ENCODE measurements at places on chromosomes 11 and 22. TPM values are rescaled to one million over a fixed set of nuclear protein-coding genes. Genes with fewer than 3 reads are reported as not detected.
A peak's percentile ranks its signal among the peaks of the same experiment; 100 is the strongest.

CCDC81 gene
- polyA plus RNA-seq: 1.1 TPM

POU2AF3 gene
- 0.51 TPM for polyA plus RNA-seq

KIAA1671 gene
- 0.04 TPM for polyA plus RNA-seq

GRCh38 chr11:22161489-22161888 is 31.4 kb upstream of the ANO5 start:
- no peaks in the 10 kb centered on the region for H3K36me3 ChIP-seq
- H3K27me3 ChIP-seq: no peaks in the 10 kb centered on the region
- H3K4me3 ChIP-seq: no peak overlapping the region
- DNase-seq: no peak

GRCh38 chr22:50498322-50498890 is 9.1 kb downstream of the LMF2 start:
- H3K27ac ChIP-seq: no peak overlapping the region
- peak; percentile 80 for DNase-seq
- no peak overlapping the region for H3K4me3 ChIP-seq
- peaks cover 10% of the 10 kb centered on the region for H3K4me1 ChIP-seq
- no peaks in the 10 kb centered on the region for H3K27me3 ChIP-seq

DNA sequence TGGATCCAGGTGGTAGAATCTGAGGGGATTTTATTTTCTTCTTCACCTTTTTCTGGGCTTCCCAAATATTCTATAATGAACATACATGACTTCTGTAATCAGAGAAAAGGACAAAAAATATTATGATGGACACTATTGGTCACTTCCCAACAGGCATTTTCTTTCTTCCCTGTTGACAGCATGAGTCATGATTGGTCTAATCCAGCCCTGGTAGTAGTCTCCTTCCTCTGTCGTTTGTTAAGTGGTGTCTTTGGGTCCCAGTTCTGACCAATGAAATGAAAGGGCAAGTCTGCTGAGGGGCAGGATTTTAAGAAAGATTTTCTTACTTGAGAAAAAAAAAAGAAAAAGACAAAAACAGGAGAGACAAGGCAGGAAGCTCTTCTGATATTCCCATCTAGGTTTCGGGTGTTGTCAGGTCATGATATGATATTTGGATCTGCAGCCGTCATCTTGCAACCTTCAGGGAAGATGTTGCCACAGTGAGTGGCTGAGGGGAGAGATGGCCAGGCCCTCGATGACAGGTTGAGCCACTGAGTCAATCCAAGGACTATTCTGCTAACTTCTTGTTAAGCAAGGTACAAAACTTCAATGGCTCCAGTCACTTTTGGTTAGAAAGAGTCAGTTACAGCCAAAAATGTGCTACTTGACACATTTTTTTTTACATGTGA is 23.3 kb upstream of the PLEKHB1 start:
- no peaks in the 10 kb centered on the region for H3K36me3 ChIP-seq
- H3K4me1 ChIP-seq: peaks cover 7% of the 10 kb centered on the region
- no peak for DNase-seq

- H3K4me1 ChIP-seq: peaks cover 19% of the 10 kb centered on the region
- H3K27ac ChIP-seq: no peak overlapping the region
- no peak overlapping the region for H3K4me3 ChIP-seq
Observed at GRCh38 chr22:42963231-42963595, 51.7 kb downstream of the PACSIN2 start.

DNA sequence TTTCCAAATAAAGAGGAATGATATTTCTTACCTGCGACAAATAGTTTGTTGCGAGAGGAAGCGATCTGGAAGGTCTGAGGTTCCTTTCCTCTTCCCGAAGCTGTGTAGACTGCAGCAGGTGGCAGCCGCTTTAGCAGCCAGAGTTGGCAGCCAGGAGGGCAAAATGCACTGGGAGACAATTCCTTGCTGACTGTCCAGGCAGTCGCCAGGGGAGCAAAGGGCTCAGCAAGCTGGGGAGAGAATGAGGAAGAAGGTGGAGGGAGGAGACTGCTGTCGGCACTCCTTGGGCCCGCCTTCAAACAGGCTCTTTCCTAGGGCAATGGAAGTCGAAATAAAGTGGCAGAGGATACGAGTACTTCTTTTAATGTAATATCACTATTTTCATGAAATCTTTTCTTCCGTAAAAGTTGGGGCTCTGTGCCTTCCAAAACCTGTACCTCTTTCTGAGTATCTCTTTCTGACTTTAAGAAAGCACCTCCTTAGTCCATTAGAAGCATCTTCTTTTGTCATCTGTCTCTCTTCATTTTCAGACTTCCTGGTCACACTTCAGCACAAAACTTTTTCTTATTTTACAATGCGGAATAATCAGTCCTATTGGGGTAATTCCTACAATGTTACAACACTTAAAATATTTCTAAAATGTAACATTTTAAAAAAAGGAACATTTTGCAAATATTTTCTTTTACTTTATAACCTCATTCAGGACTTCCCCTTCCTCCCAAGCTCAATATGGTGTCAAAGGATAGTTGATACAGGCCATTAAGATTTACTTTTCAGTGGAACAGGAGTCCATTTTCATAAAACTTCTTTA is at the start of gene IL18:
Gene IL18 (minus strand): TSS at position 220 of the 811 bp plus-strand sequence. CDS start 9,041 bp downstream, outside the sequence.
- no peaks in the 10 kb centered on the region for H3K27me3 ChIP-seq
- H3K4me3 ChIP-seq: peak within 1 kb of the TSS; percentile 31
- H3K36me3 ChIP-seq: no peaks in the 10 kb centered on the region
- peak; percentile 25 for DNase-seq

- no peaks in the 10 kb centered on the region for H3K4me1 ChIP-seq
- H3K27ac ChIP-seq: no peak overlapping the region
- no peaks in the 10 kb centered on the region for H3K27me3 ChIP-seq
- no peak overlapping the region for H3K4me3 ChIP-seq
- no peak for DNase-seq
Observed at GRCh38 chr11:86396396-86396795, 21.7 kb downstream of the CCDC81 start.

DNA sequence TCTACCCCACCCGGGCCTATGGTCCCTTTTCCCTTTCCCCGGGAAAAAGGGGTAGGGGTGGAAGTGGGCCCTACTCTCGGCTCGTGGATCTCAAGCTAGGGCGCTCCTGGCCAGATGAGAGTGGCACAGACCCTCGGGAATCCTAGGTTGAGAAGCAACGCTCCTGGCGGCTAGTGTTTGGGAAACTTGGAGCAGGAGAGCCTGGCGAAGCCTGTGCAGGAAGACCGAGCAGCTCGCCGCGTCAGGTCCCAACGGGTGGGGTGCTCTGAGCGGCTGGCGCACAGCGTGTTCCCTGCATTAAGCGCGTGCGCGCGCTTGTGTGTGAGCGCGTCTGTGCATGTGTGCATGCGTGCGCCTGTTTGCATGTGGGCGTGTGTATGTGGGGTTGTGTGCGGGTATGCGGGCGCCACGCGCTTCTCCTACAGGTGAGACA is 7.1 kb upstream of the FLI1 start:
- H3K36me3 ChIP-seq: no peaks in the 10 kb centered on the region
- peak overlapping the region; percentile 38 for H3K4me3 ChIP-seq
- H3K27me3 ChIP-seq: peaks cover 39% of the 10 kb centered on the region
- DNase-seq: peak; percentile 71
- no peak overlapping the region for H3K27ac ChIP-seq

DNA sequence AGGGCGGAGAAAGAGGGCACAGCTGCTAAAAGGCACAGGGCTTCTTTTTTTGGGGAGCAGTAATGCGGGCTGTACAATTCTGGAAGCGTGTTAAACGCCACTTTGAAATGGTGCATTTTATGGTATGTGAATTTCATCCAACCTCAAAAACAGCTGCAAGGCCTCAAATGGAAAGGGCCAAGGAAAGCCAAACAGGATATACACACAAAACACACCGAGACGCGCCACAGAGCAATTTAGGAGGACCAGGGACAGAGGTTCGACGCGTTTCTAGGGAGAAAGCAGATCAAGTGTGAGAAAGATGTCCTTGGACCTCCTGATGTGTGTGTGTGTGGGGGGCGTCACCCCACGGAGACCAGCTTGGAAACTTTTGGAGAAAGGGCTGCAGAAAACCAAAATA is 31.1 kb downstream of the TSPAN4 start:
- DNase-seq: no peak
- H3K27me3 ChIP-seq: no peaks in the 10 kb centered on the region
- no peaks in the 10 kb centered on the region for H3K4me1 ChIP-seq
- H3K27ac ChIP-seq: no peak overlapping the region
- peaks cover 6% of the 10 kb centered on the region for H3K36me3 ChIP-seq

- no peaks in the 10 kb centered on the region for H3K27me3 ChIP-seq
- no peaks in the 10 kb centered on the region for H3K36me3 ChIP-seq
- no peak overlapping the region for H3K27ac ChIP-seq
- H3K4me1 ChIP-seq: peaks cover 11% of the 10 kb centered on the region
- no peak overlapping the region for H3K4me3 ChIP-seq
Observed at GRCh38 chr11:13338427-13339069, 61.0 kb downstream of the BMAL1 start.

CCDC188 gene
- polyA plus RNA-seq: not detected

- H3K27me3 ChIP-seq: no peaks in the 10 kb centered on the region
- no peaks in the 10 kb centered on the region for H3K36me3 ChIP-seq
- peaks cover 8% of the 10 kb centered on the region for H3K4me1 ChIP-seq
- H3K4me3 ChIP-seq: no peak overlapping the region
- no peak overlapping the region for H3K27ac ChIP-seq
Observed at GRCh38 chr11:45052361-45052760, 94.1 kb upstream of the PRDM11 start.

DNA sequence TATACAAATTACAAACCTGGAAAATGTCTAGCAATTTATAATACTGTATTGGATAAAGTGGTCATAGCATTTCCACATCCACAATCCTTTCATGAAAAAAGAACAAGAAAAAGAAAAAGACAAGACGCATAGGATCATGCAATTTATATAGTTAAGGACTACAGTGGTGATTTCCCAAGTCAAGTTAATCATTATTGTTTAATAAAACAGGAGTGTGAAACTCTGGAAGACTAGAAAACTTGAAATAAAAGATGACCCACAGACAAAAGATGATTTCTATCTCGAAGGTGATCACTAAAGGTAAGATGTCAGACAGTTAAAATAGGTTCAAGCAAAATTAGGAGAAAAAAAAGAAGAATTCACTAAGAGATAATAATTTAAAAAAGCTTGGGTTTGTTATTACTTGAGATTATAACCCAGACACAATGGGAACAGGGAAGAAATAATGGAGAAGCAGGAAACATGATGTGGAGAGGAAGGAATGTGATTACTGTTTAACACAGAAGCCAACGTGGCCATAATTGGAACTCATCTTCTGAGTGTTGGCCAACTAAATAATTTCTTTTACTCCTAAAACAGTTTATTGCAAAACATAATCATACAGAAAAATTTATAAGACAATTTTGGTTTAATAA is 441.2 kb upstream of the ANO3 start:
- H3K27ac ChIP-seq: no peak overlapping the region
- no peak for DNase-seq
- H3K27me3 ChIP-seq: no peaks in the 10 kb centered on the region

RGL4 gene
- 2.7 TPM for polyA plus RNA-seq

- peaks cover 36% of the 10 kb centered on the region for H3K36me3 ChIP-seq
- no peak for DNase-seq
Observed at GRCh38 chr22:49772692-49773091, 55.0 kb downstream of the BRD1 start.

DNA sequence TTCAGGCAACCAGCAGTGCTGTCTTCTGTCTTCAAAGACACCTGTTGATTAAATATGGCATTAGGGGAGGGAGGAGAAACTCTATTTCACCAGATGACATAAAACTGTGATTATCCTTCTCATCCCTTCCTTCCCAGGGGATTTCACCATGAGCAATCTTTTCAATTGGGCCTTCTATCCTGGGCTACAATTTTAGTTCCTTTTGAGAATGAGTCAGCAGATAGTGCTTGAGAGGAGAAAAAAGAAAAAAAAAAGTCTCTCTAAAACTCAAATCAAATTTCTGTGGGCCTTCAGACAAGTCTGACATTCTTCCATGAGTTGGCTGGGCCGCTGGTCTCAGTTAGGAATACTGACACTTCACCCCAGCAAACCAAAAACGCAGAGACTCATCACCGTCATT is 7.2 kb downstream of the FLI1 start:
- no peak overlapping the region for H3K27ac ChIP-seq
- H3K36me3 ChIP-seq: peaks cover 15% of the 10 kb centered on the region
- H3K4me1 ChIP-seq: peaks cover 99% of the 10 kb centered on the region
- H3K27me3 ChIP-seq: no peaks in the 10 kb centered on the region
- no peak for DNase-seq
- H3K4me3 ChIP-seq: no peak overlapping the region

DNA sequence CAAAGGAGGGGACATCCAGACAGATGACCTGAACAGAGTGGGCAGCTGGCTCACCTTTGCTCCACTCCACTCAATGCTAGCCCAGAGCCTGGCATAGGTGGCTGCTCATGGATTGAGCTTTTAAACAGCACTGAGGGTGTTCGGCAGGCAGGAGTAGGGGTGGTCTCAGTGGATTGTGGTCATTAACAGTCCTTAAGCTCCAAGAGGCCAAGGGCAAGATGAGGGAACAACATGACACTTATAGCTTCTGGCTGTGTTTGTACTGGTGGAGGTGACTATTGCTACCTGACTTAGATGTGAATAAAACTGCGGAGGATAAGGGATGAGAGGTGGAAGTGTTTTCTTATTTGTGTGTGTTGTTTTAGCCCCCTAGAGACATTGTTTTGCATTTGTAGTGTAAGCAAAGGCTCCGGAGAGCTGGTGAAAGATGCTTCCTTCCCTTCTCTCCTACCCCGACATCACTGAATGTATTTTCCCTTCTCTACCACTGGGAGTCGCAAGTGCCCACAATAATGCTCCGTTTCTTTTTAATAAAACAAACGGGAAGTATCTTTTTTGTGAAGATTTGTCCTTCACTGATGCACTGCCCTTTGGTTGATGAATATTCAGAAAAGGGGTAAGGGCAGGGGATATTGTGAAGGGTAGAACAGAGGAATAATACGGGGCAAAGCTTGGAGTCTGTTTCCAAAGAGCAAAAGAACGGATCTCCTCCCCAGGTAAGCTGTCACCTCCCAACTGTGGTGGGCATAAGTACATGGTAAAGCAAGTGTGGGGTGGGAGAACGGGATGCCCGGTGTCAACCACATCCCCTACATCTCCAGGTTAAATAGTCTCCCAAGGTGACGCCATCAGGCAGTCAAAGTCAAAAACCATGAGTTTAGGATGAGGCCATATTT is 27.5 kb upstream of the MTNR1B start:
- no peaks in the 10 kb centered on the region for H3K4me1 ChIP-seq
- no peak overlapping the region for H3K4me3 ChIP-seq
- DNase-seq: peak; percentile 29
- H3K27ac ChIP-seq: no peak overlapping the region
- H3K27me3 ChIP-seq: no peaks in the 10 kb centered on the region

DNA sequence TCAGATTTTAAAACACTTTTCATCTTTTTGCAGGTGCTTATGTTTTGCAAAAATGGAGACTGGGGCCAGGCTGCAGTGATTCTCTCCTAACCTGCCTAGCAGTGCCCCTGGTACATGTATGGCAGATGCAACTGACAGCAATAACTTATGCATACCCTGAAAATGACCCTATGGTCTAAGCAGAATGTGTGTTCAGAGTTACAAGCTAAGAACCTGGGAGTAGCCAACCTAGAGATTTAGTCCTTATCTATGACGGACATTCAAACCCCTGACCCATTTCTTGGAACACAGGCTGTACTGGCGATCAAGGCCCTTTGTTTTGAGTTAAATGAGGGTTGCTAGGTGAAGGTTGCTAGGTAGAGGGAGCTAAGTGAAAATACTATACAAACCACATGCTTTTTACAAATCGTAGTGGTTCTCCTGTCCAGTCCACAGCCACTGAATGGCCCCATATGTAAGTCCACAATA is 184.9 kb upstream of the SESN3 start:
- no peaks in the 10 kb centered on the region for H3K36me3 ChIP-seq
- H3K4me3 ChIP-seq: no peak overlapping the region
- H3K4me1 ChIP-seq: no peaks in the 10 kb centered on the region
- no peaks in the 10 kb centered on the region for H3K27me3 ChIP-seq
